ENCODE measurements at places on chromosomes 13 and 19.

GRCh38 chr19:38690146-38690545 is 42.7 kb downstream of the ACTN4 start:
- DNase-seq: no peak

DNA sequence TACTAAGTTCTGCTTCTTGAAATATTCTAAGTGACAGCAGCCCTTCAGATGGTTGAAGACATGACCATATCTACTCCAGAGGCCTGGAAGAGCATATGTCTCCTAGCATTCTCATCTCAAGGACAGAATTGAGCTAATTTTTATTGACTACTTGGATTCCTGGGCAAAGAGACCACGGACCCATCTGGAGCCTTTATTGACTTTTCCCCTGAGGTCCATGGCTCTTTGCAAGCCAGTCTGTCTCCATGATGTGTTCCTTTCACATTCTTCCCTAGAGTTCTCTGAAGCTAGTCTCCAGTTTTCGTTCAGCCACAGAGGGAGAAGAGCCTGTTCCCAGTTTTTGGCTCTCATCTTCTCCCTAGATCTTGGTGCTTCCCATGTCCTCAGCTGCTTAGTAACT is 202.7 kb downstream of the PCCA start:
- no peak for DNase-seq

GRCh38 chr13:20173116-20173746 is 12.4 kb upstream of the GJA3 start:
- DNase-seq: no peak

GRCh38 chr19:970695-971094 is 13.4 kb upstream of the WDR18 start:
- DNase-seq: no peak

DNA sequence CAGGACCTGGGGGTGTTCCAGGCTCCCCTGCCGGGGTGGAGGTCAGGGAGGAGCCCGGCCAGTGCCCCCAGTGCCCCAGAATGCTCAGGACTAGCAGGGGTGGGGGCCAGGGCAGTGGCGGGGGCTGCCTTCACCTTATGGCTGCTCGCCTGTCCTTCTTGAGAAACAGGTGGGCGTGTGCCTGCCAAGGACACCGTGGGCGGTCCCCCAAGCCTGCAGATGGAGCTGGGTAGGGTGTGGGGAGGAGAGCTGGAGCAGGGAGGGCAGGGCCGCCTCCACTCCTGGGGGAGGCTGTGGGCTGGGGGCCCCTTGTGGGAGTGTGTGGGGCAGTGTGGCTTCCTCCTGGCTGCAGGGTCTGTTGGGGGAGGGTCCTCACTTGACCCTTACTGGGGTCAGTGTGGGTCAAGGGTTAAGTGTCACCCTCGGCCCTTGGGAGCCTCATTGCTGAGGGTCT is 160.1 kb downstream of the KDM4B start:
- DNase-seq: no peak
